ENCODE measurements at places on chromosomes 7 and 10. TPM values are rescaled to one million over a fixed set of nuclear protein-coding genes. Genes with fewer than 3 reads are reported as not detected.

GRCh38 chr7:18607025-18607424 is 111.5 kb downstream of the HDAC9 start:
- no peak for DNase-seq

- no peak for DNase-seq
These were observed 321.9 kb downstream of the ACTR3B start for GRCh38 chr7:153081496-153081895.

DNA sequence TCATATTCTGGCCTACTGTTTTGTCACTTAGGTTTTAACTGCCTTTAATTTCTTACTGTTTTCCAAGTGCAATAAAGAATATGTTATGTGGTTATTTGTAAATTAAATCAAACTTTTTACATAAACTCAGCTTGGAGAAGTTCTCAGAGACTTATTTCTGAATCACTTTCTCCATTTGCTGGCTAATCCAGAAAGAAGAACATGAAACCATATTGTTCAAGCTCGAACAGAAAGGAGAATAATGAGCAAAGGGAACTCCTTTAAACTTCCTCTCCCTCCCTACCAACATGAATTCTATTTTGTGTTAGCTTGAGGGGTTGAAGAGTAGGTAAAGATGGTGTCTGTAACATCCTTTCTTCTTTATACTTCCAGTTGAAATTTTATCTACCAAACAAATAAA is 52.3 kb downstream of the SHTN1 start:
- DNase-seq, result no peak

GRCh38 chr10:4541292-4541691 is 284.7 kb upstream of the AKR1E2 start:
- DNase-seq, result no peak

DNA sequence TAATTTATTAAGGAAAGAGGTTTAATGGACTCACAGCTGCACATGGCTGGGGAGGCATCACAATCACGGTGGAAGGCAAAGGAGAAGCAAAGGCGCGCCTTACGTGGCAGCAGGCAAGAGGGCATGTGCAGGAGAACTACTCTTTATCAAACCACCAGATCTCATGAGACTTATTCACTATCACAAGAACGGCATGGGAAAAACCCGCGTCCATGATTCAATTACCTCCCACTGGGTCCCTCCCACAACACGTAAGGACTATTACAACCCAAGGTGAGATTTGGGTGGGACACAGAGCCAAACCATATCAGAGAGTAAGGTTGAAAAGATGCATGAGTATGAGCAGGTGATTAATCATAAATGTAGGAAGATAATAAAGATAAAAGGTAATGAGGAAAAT is 3.2 kb upstream of the JCAD start:
- DNase-seq, result no peak

DNA sequence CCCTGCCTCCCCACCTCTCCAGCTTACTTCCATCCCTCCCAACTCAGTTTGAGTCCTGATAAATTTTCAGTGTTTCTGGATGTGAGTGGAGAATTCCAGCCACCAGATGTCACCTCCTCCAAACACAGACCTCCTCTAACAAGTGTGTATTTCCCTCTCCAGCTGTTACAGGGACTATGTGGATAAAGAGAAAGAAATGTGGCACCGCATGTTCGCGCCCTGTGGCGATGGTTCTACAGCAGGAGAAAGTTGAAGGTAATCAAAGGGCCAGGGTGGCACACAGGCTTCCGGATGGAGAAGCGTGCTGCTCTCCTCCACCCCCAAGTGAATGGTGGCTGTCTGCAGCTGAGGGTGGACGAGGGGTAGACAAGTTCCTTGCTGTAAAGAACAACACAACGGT is 14.7 kb downstream of the FKBP6 start:
- no peak for DNase-seq

- no peak for DNase-seq
These were observed 82.6 kb upstream of the NPVF start for GRCh38 chr7:25310896-25311295.

- no peak for DNase-seq
These were observed 23.4 kb downstream of the KBTBD2 start for GRCh38 chr7:32868116-32868515.

DNA sequence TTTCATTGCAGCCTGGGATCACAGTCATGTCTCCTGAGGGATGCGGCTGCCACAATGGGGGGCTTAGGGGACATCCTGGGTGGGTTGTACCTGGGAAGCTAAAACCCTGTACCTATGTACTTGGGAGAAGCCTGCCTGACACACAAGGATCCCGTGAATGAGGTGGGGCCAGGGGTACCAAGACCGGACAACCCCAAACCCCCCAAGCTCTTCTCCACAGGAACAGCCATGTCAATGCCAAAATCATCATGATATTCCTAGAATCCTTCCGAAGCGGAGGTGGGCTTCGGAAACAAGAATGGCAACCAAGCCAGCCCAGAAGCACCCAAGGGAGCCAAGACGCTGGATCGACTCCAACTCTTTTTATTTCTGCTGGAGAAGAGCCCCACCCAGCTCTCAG is 260.3 kb upstream of the TCERG1L start:
- no peak for DNase-seq

DNA sequence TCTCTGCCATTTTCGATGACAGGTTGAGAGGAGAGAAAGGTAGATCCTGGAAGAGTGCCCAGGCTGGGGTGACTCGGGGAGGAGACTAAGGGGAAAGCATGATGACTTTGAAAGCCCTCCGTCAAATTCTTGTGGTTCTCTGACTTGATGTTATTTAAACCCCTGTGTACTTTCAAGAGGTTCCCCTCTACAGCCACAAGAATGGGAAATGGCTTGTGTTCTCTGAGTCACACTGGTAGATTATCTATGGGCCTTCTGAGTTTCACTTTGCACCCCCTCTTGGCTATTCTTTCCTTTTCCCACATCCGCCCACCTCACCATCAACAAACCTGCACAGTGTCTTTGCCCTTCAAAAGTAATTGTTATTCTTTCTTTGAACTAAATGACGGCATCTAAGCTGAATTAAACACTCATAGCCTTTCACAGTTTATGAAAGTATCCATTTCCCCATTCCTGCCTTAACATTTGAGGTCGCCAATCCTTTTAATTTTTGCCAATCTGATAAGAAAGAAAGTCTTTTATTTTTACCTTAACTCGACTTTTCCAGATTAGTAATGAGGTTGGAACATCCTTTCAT is 24.1 kb downstream of the PRF1 start:
- DNase-seq, result peak; percentile 90

DNA sequence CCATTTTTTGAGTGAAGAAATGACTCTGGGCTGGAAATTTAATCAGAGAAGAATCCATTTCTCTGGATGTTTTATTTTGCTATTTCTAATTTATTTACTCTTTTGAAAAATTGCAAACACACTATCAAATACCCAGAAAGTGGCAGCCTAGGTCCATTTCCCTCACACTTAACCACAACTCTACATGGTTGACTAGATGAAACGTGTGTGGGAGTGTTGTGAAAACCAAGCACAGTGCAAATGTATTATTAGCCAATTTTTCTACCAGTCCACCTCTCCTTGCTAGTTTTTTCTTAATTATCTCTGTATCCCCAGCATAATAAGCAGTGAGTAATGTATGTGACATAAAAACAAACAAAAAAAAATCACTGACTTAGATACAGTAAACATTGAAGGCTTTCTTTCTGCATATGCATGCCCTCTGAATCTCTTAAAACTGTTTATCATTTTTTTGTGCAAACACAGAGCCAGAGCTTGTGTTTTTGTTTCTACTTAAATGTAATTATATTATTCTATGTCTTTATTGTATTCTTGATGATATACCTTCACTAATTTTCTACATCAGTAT is 30.9 kb downstream of the SCIN start:
- no peak for DNase-seq

DNA sequence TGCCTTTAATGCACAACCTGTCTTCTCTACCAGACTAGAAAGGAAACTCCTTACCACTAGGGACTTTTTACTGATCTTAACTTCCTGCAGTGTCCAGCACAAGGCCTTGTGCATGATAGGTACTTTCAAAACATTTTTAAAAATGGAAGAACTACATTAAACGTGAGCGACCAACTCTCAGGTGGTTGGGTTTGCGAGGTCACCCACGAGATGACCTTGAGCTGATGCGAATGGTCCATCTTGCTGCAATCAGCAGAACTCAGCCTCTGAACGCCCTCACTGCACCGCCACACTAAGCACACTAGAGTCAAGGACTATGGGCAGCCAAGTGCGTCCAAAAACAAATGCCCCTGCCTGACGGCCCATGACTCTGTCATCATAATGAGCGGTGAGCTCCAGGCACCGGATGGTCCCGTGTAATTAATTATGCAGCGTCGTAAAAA is 34.9 kb upstream of the PTF1A start:
- DNase-seq, result no peak

- no peak for DNase-seq
These were observed 53.6 kb upstream of the NRF1 start for GRCh38 chr7:129557686-129558481.

DNA sequence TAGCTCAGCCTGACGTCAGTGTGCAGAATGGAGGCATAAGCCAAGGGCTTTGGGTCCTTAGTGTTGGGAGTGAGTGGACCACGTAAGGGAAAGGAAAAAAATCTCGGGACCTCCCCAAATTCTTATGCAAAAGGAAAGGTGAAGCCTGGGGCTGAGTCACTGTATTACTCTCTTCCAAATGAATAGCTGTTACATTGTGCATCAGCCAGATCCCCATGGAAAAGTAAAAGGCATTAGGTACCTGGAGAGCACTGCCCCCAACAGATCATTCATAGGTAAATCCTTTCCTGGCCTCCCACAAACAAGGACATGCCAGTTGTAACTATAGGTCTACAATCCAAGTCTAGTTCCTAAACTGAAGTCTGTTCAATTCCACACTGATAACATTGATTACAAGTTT is 170.5 kb downstream of the C1GALT1 start:
- DNase-seq, result no peak

- DNase-seq, result peak; percentile 79
These were observed 815 bp downstream of the CCSER2 start for GRCh38 chr10:84329196-84329611.

- DNase-seq, result no peak
These were observed 9.1 kb upstream of the ZNF316 start for GRCh38 chr7:6628045-6628444.

GRCh38 chr10:116947841-116948529 is 57.0 kb downstream of the SHTN1 start:
- no peak for DNase-seq

DNA sequence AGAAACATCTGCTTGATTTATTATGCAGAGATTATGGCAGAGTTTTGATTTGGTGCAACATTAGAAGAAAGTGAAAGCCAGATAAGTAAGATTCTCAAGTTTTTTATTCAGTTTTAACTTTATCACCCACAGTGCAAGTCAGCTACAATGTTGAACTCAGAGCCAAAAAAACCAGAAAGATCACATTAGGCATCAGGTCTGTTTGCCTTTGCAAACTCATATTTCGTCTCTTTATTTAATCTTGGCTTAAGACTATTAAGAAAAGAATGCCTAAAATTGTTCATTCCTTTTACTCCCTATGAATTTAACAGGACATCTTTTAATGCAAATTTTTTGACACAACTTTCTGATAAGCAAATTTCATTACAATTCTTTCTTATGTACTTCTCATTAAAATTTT is 76.0 kb upstream of the TMEM26 start:
- DNase-seq, result no peak

- DNase-seq, result peak; percentile 50
These were observed 58.2 kb upstream of the YAE1 start for GRCh38 chr7:39507866-39508551.

DNA sequence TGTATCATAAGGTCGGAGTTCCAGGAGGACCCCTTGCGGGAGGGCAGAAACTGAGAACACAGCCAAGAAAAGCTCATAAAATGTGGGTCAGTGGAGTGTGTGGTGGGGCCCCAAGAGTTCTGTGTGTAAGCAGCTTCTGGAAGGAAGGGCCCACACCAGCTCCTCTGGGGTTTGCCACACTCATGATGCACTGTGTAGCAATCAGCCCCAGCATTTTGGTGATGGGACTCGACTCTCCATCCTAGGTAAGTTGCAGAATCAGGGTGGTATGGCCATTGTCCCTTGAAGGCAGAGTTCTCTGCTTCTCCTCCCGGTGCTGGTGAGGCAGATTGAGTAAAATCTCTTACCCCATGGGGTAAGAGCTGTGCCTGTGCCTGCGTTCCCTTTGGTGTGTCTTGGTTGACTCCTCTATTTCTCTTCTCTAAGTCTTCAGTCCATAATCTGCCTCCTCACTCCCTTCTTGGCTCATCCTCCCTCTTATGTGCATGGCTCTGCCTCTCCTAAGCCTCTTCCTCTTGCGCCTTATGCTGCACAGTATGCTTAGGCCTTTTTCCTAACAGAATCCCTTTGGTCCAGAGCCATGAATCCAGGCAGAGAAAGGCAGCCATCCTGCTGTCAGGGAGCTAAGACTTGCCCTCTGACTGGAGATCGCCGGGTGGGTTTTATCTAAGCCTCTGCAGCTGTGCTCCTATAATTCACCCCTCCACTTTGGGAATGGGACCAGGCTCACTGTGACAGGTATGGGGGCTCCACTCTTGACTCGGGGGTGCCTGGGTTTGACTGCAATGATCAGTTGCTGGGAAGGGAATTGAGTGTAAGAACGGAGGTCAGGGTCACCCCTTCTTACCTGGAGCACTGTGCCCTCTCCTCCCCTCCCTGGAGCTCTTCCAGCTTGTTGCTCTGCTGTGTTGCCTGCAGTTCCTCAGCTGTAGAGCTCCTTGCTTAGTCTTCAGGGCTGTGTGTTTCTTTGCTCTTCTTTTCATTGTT is 17.8 kb downstream of the PRSS2 start:
- DNase-seq, result peak; percentile 24

DNA sequence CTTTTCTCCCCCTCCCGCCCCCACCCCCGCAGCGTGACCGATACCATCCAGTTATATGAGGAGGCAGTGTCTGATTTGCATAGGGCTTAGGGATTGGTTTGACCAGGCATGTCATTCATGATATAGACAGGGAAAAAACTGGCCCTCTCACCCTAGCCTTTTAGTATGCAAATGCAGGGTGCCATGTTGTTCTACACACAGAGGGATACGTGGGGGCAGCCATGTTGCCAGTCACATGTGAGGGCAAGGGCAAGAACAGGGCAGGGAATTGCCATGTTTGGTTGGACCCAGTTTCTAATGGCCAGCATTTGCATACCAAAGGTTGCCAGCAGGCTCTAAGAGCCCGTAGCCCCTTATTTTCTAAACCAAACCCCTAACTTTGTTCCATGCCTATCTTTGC is 552.1 kb downstream of the SORCS1 start:
- DNase-seq, result no peak

GRCh38 chr7:33089142-33089541 is 20.1 kb downstream of the RP9 start:
- DNase-seq, result no peak

DNA sequence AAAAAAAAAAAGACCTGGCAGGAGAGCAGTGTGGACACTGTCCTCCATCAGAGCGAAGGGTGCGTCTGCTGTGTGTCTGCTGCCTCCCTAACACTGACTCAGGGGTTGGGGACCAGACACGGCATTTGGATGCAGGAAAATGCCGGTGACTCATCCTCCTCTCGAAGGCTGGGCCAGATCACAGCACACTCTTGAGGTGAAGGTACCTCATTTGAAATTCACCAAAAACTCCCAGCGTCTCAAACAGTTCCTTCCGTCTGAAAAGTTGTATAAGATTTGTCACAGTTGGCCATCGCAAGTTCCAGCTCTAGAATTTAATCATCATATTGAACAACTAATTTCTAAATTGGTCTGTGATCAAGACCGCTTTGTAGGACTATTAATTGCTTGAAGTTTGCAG is 118.1 kb upstream of the LYZL2 start:
- DNase-seq, result no peak

The NPSR1 gene
- not detected for total RNA-seq

The EMX2 gene
- not detected for total RNA-seq

The RPA3 gene
- total RNA-seq, result 117 TPM

The LIPN gene
- total RNA-seq, result not detected

The ABCB1 gene
- 2.8 TPM for total RNA-seq

The CALML3 gene
- total RNA-seq, result not detected

The EN2 gene
- not detected for total RNA-seq

The DNAJB6 gene
- total RNA-seq, result 69.3 TPM

The PON1 gene
- not detected for total RNA-seq
